ENCODE measurements at places on chromosomes 2 and 18.

DNA sequence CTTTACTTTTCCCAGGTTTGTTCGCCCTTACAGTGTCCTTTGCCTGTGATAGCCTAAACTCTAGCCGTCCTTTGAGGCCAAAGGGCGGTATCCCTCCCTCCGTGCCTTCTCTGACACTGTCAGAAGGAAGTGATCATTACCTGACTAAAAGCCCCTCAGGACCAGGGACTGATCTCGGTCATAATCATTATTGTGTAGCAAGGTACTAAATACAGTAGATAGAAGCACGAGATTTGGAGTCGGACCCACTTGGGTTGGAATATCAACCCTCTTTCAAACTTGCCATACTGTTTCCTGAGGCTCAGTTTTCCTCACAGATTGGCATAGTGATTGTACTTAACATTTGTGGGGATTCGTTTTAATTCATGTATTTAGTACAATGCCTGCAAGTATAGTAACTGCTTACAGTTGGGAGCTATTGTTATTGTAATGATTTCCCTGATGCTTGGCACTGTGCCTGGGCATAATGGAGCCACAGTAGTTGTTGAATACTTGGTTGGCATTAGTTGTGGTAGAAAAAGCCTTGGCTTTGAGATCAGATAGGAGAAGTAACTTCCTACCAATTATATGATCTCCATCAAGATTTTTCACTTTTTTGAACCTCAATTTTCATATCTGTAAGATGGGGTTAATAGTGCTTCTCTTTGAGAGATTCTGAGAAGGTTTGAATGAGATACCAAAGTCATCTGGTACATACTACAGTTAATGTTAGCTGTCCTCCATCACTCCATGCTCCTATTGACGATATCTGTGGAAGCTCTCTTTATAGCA lies 836 bp downstream of the STK11IP start:
- DNase-seq, result no peak

DNA sequence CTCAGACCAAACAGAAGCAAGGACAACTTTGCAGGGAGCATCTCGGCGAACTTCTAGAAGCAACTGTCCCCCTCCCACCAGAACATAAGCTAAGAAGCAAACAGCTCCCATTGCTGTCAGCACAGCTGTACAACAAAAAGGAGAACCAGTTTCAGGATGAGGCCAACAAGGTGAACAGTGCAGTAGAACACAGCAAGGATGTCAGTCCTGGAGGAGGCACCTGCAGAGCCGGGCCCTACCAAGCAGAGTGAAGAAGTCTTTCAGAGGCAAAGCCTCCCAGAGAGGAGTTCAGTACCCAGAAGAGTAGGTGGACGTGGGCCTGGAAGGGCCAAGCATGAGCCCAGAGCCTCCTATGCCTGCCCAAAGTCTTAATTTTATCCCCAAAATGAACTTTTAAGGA lies 1.0 kb downstream of the PASK start:
- DNase-seq, result no peak

GRCh38 chr2:209565896-209566582 lies 142.2 kb downstream of the MAP2 start:
- DNase-seq, result no peak

GRCh38 chr2:200798514-200798913 lies 13.2 kb upstream of the BZW1 start:
- DNase-seq, result no peak

DNA sequence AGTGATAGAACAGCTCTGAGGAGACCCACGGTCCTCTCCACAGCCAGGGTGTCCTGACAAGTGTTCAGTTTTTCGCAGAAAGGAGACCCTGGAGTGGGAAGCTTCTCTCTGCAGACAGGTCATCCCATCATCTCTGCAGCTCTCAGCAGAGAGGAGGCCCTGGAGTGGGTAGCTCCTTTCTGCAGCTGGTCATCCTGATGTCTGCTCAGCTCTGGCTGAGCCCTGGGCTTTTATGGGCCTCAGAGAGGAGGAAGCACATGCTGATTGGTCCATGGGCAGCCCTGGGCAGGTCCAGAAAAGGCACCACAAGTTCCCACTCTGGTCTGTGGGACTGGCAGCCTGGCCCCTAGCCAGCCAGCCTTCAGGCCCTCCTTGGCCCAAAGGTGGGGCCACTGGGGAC lies 72.3 kb upstream of the ST3GAL5 start:
- DNase-seq, result no peak

- no peak for DNase-seq
Observed at GRCh38 chr2:42742740-42743658, 20.9 kb downstream of the OXER1 start.
